ENCODE measurements at places on chromosomes 6 and 20.

DNA sequence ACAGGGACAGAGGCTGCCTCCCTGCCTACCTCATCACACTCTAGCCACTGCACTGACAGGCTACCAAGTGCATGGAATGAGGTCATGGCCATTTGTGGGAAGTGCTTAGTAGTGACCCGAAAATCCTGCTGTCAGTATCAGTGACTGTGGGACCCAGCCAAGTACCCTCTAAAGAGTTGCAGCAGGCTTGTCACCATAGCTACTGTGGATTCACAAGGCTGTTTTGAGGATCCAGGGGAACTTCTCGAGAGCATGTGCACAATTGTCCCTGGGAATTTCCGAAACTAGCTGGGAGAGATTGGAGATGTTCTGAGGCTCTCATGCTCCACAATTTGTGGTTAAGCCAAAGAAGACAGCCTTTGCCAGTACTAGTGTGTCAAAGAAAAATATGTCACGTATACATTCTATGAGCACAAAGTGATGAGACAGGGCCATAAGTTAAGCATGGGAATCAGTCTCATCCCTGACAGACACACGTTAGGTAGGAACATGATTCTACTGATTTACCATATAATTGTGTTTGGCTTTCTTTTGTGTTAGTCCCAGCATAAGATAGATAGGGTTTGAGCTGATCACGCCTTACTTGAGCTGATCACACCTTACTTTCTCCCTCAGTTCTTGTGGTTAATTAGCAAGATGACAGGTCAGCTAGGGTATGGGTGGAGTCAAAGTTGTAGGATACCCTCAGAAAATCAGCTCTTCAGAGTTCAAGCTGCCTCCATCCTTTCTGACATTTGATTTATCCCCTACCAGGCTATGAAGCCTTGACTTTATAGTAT lies 42.6 kb upstream of the TMEM170B start:
- DNase-seq = no peak

GRCh38 chr6:112571488-112572270 lies 224.5 kb downstream of the RFPL4B start:
- DNase-seq = no peak

DNA sequence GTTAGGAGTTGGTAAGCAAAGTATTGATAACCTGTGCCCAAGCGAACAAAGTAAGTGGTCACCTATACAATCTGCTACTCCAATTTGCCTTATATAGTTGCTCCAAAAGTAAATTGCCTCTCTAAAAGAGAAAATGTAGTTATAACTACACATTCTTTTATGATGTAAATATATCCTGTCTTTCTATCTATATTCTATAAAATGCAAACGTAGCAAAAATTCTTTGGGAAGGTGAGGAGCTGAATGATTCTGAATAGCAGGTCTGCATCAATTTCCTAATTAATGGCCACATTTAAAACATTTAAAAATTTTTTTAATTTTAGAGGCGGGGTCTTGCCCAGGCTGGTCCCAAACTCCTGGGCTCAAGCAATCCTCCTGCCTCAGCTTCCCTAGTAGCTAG lies 64.2 kb upstream of the ASIP start:
- no peak for DNase-seq

DNA sequence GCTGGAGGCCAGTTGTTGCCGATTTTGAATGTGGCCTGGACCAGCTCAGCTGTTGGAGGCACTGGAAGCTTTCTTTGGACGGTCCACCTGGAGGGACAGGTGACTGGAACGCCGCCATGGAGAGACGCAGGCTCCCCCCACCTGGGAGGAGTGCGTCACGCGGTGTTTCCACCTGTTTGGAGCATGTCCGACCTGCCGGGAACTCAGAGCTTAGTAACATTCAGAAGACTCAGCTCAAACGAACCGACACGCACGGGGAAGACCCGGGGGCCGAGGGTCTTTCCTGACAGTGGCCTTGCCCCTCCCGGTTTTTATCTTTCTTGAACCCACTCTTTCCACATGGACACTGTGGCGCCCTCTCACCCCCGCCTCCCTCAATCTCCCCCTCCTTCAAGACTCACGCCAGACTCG lies 141.6 kb downstream of the SMOC2 start:
- DNase-seq = no peak

GRCh38 chr20:9503526-9504245 lies 10.7 kb upstream of the LAMP5 start:
- no peak for DNase-seq

- no peak for DNase-seq
These were observed 499.1 kb downstream of the CD83 start for GRCh38 chr6:14616656-14617055.

- DNase-seq = no peak
These were observed 539 bp downstream of the CDYL start for GRCh38 chr6:4776493-4777393.

DNA sequence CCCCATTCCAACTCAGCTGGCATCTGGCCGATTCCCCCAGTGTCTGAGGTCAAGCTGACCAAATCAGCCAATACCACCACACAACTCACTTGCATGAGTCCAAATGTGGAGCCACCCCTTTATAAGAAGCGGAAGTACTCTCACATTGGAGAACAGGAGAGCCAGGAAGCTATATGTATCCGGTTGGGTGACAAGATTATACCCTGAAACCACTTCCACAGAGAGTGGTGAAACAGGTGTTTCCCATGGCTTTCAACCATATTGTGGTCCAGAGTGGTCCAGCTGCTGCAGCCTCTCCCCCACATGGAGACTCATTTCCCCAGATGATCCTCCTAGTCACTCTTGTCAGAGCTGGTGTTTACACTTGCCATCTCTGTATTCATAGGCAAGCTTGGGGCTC lies 24.0 kb upstream of the SERINC1 start:
- DNase-seq = no peak

DNA sequence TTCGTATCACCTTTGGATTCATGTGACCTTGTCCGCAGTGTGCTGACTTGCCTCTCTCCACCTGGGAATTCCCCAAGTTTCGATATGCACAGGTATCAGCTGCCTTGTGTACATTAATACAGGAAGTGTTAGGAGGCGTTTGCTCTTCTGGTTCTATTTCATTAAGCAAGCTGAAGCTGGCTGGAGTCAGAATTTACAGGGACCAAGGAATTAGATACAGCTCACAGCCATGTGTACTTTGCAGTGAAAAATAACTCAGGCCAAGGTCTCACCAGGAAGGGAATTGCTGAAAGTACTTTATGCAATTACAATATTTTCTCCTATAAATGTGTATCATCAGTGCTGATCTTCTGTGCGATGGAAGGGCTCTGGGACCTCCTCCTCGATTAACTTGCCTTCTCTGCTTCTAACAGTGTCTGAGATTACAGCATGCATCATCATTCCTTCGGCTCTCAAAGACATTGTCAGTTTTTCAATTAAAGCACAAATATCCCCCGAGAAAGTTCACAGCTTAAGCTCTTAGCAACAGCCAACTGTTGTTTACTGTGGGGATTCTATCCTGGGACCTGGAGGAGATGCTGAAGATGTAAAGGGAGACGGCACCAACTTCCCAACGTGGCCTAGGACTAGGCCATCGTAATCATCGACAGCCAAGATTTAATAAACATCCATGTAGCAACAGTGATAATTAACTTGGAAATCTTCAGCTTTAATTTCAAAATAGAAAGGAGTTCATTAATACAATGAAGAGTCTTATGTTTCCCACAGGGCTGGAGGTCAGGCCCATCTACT lies 13.8 kb upstream of the TIAM2 start:
- no peak for DNase-seq

DNA sequence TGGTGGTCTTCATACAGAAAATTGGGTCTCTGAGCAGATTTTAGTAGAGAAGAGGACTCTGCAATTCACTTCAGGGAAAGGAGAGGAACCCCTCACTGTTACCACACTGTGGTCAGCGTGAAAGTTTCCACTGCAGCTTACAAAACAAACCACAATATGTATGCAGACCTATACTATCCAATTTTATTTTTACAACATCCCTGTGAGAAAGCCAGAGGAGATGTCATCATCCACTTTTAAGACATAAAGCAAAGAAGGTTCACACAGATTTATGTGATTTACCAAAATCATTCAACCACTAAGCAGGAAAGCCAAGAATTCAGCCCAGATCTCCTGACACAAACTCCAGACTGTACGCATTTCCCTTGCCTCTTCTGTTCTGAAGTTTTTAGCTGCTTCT lies 442.4 kb downstream of the FRK start:
- no peak for DNase-seq

- no peak for DNase-seq
These were observed 179.2 kb upstream of the TNFAIP3 start for GRCh38 chr6:137687818-137688217.

- DNase-seq = no peak
These were observed 278.2 kb downstream of the TFAP2A start for GRCh38 chr6:10136636-10137035.

- DNase-seq = no peak
These were observed 11.4 kb downstream of the RANBP9 start for GRCh38 chr6:13700232-13700631.

GRCh38 chr6:7617801-7618764 lies 28.1 kb downstream of the SNRNP48 start:
- DNase-seq = peak; percentile 69

GRCh38 chr6:150631283-150631983 lies 31.7 kb downstream of the PLEKHG1 start:
- DNase-seq = no peak

DNA sequence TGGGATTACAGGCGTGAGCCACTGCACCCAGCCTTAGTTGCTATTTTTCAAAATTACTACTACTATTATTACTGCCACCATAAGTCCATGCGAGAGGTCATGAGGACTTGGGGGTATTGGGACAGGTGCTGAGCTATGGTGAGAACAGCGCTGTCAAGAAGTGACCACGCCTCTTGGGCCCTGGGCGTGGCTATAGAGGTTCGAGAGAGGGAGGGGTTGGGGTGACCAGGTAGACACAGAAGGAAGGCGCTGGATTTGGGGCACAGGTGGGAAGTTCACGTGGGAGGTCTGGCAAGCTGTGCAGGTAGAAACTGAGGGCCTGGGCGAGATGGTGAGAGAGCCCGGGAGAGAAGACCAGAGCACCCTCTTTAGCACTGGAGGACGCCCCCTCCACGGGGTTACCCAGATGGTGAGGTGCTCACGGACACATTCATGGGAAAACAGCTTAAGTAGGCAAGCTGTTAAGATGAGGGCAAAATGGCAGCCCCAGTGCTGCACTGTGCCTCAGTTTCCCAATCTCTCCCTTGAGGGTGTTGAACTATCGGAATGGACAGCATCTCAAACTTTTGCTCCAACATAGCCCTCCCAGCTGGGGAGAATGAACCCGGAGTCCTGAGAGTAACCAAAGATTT lies 61.0 kb downstream of the RAB44 start:
- no peak for DNase-seq

- DNase-seq = no peak
These were observed 245.3 kb downstream of the QKI start for GRCh38 chr6:163659803-163660202.

DNA sequence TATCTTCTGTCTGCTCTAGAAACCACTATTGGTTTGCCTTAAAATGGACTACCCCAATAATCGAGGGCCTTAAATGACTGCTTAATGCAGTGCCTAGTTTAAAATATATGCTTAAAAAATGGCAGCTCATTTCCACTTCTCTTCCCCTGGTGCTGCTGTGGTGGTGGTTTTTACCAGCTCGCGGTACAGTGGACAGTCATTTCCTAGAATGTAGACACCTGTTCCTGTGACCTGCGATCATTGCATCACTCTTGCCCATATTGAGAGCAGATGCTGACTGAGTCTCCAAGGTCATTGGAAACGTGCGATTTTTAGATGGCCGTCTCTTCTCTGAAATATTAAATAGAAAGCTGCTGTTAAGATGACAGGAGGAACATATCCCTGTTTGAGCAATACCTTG lies 164.1 kb downstream of the UTRN start:
- no peak for DNase-seq

DNA sequence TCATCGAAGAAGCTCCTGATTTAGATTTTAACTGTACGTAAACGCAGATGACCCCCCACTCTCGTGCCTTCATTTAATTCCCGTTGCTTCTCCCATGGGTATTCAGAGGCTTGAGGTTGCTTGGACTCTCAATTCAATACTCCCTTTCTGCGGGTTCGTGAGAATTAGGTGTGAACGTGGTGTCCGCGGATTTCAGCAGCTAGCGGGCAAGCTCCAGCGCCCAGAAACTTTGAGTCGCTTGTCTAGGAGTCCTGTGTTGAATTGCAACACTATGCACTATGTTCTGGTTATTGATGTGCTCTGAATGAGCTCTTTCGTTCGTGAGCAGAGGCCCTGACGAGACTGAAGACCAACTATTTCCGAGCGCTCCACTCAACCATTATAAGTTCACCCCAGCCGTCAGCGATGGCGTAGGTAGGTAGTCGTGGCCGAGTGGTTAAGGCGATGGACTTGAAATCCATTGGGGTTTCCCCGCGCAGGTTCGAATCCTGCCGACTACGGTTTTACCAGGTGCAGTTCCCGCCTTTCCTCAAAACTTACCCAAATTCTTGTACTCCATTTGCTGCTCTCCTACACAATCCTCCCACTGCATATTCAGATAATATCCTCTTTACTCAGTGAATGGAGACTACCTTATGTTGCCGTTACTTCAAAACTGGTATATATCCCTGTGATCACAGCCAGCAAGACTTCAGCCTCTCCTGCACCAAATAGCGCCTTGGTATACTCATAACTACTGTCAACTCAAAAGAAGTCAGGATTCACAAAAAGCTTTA lies 72.6 kb upstream of the ZNF184 start:
- no peak for DNase-seq

DNA sequence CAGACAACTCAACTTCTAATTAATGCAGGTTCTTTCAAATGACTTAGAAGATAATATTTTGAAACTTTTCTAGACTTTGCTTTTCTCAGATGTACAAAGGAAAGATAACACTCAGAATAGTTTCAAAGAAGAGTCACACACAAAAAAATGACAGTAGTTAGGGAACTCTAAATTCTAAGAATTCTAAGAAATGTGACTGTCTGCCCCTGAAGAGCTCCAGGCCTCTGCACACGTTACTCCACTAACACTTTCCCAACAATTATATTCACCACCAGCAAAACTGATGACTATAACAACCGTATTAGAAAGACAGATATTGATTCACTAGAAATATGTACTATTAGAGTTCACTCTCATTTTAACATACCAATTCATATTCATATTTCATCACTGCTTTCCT lies 133.3 kb upstream of the SMLR1 start:
- no peak for DNase-seq

GRCh38 chr6:67881706-67882065 lies 753.4 kb upstream of the ADGRB3 start:
- no peak for DNase-seq

DNA sequence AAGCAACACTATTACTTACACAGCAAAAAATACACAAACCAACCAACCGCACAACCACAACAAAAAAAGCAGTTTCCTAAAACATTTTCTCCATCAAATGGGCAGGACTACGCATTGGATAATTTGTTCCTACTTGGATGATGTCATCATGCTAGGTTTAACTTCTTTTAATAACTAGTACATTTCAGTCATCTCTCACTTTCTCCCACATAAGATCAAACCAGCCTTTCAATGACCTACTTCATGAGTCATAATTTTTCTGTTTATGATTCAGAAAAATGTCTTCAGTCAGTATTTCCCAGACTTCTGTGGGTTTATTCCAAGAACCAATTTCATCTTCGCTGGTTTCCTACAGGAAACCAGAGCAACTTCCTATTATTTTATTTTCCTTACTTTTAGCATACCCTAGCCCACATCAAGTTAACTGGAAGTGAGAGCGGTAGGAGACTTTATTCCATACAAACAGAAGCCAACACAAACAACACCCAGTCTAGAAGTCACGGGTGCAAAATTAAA lies 134.2 kb downstream of the GMDS start:
- no peak for DNase-seq

GRCh38 chr6:47105469-47106178 lies 63.5 kb upstream of the ADGRF1 start:
- no peak for DNase-seq
